ENCODE measurements at places on chromosomes 12 and 14.

GRCh38 chr12:78081590-78082314 lies 251.1 kb downstream of the NAV3 start:
- DNase-seq, result no peak

DNA sequence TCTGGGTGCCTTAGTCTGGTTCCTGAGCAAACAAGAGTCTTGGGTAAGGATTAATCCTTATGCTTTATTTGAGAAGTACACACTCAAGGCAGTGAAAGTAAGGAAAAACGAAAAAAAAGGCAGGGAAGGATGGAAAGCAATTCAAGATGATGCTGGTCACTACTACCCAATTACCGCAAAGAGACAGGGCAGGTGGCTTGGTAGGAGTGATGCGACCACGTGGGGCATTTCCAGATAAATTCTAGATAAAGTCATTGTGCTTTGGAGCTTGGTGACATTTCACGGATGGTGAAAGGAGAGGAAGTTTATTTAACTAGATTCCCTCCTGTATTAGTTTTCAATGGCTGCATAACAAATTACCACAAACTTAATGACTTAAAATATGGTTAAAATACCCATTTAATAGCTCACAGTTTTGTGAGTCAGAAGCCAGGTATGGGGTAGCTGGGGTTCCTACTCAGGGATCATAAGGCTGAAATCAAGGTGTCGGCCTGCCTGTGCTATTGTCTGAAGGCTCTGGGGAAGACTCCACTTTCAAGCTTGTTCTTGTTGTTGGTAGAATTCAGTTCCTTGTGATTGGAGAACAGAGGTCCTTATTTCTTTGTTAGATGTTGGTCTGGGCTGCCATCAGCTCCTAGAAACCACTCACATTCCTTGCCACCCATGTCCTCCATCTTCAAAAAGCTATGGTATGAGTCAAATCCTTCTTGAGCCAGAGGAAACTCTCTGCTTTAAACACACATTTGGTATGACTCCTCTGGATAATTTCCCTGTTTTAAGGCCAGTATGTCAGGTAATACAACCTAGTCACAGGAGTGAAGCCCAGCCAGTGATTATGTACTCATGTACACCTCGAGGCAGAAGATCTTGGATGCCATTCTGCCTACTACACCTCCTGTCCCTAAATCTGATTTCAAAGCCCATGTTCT lies 5.6 kb upstream of the HMGA2 start:
- DNase-seq, result no peak

DNA sequence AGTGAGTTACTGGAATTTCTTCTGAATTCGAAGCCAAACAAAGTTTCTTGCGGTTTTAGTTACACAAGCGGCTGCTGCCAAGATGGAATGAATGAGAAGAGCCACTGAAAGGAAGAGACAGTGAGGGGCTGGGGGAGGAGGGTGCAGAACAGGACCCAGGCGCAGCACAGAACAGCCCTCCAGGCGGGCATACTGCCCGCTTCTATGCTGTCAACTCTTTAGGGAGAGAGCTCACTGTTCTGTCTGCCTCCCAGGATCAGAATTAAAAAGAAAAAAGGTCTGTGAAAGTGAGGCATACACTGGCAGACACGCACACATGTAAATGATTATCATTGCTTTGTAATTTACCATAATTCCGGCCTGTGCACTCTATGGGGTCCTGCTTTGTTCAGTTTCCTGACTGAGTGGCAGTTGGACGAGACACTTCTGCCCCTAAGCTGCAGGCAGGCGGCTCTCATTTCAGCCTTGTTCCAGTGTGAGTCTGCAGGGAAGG lies 231.6 kb downstream of the CACNA1C start:
- DNase-seq, result no peak

DNA sequence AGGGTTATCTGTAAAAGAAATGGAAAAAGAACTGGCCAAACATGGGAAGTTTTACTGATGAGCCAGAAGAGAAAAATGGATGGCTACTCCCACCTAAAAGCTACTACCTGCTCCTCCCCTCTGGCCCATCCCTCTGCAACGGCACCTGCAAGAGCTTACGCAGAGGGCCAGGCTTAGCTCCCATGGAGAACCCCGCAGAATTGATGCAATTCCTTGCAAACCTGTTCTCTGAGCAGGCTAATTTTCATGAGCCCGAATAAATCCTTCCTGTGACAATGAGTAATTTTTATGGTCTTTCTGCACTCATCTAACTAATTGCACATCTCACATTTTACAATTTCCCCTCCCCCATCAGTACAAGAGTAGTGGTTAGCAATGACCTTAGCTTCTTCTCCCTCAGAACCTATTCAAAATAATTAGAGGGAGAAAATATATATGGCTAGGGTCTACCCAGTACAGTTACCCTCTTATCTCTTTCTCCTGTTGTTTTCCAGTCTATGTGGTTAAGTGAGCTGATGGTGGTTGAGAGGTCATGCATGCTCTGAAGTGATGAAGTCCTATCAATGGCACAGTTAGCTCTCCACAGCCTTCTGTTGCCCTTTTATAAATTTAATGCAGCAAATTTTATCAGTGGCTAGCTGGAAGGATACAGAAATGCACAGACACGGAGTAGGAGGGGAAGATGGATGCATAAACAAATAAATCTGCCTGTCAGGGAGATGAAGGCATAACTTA lies 67.7 kb upstream of the NTF3 start:
- DNase-seq, result no peak

DNA sequence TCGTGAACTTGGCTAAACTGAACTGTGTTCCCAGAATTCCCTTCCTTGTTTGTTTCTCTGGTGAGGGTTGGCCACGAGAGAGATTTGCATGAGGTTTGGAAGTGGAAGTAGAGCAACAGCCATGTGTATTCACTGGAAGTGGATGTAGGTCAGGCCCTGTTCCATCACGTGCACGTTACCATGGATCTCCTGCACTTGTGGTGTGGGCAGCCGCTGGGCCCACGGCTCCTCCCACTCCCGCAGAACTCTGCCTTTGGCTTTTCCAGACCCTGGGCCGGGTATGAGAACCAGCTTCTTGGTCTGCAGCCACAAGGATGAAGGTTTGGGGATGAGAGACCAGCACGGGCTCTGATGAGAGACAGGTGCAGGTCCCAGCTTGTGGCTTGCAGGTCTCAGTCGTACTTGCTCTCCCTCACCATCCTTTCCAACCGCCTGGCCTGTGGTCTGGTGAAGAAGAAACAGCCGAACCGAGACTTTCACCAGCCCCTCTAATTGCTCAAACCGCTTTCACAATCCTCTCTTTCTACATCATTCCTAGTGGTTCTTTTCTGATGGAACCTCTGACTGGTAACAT lies 94.9 kb downstream of the DUSP16 start:
- DNase-seq, result no peak

DNA sequence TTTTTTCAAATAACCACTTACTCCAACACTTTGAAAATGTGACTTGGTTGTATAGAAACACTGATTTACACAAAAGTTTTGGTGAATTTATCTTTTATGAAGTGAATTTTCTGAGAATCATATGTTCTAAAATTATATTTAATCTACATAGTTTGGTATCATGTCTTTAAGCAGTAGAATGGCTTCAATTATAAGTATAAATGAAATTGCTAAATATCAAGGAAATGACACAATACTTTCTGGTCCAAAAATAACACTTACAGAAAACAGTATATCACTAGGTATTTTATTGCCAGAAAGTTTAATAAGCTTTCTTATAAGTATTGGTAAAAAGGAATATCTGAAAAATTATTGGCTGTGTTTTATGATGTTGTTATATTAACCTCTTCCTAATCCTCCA lies 90.9 kb downstream of the SRGAP1 start:
- no peak for DNase-seq
